Dorsolateral prefrontal cortex (tissue), 122 donors: ENCODE measurements at places on chromosomes 1 and 21.

GRCh38 chr1:24641646-24642151, 1.4 kb upstream of the SRRM1 start:
- no peak for DNase-seq

DNA sequence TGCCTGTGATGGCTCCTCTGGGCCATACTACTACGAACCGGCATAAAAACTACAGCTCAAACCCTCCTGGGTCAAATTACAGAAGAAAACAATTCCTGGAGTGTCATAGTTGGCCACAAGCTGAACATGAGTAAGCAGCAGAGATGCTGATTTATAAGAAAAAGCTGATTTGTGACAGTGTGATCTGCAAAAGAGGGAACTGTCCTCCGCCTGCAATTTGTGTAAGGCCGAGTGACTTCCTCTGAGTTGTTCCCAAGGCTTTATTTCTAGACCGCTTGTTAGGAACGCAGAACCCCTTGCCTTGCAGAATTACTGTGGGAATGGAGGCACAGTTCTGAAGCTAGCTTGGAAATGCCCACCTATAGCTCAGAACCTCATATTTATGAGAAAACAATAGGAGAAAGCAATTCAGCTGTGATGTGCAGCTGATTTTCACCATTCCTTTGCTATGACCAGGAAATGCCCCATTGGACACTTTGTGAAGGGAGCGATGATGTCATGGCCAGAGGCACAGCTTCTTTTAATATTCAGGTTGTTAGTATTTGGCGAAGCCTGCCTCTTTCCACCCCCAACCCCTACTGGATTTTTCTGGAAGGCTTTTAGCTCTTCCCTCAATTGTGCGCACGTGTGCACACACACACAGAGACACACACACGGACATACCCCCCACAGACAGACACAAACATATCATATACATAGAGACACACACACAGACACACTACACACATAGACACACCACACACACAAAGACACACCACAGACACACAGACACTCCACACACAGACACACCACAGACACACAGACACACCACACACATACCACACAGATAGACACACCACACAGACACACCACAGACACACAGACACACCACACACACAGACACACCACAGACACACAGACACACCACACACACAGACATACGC, 47.6 kb downstream of the IER5 start:
- DNase-seq, result no peak

GRCh38 chr21:43287111-43287760, 118.4 kb downstream of the CRYAA start:
- no peak for DNase-seq

DNA sequence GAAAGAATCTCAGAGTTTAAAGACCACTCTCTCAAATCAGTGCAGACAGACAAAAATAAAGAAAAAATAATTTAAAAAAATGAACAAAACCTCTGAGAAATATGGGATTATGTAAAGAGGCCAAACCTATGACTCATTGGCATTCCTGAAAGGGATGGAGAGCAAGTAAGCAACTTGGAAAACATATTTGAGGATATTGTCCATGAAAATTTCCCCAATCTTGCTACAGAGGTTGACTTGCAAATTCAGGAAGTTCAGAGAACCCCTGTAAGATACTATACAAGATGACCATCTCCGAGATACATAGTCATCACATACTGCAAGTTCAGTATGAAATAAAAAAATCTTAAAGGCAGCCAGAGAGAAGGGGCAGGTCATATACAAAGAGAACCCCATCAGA, 43.7 kb upstream of the IVNS1ABP start:
- DNase-seq, result no peak

DNA sequence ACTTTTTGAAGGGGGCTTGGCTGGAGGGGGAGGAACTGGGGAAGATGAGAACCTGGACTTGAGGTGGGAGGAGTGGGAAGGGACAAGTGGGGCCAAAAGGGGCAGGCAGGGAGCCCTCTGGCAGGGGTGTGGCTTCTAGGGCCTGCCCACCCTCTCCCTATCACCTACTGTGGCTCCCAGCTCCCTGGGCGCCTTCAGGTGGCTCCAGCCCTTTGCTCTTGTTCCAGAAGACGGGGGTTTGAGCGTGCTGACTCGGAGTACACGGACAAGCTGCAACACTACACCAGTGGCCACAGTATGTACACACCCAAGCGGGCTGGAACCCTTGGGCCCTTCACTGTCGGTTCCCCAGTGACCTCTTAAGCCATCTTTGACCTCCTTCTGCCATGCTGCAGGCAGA, 76.5 kb downstream of the LACTBL1 start:
- no peak for DNase-seq

DNA sequence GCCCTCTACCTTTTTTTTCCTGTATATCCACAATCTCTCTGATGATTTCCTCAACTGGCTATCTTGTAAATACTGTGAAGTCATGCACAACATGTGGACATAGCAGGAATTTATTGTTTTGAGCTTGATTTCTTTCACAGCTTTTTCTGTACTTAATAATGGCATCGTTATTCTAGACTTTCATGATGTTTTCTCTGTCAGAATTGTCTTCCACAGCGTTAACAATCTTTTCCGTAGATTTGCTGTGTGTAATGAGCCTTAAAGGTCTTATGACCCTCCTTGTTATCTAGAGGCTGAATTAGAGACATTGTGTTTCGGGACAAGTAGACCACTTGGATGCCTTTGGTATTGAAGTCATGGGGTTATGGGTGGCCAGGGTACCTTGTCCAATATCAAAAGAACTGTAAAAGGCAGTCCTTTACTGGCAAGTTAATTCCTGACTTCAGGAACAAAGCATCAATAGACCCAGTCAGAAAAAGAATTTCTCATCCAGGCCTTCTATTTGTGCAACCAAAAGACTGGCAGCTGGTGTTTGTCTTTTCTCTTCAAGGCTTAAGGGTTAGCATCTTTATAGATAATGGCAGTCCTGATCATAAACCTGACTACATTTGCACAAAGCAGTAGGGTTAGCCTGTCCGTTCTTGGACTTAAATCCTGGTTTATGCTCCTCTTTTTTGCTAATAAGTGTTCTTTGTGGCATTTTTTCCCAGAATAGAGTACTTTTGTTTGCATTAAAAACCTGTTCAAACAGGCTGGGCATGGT, 30.1 kb upstream of the CHAF1B start:
- DNase-seq, result no peak

DNA sequence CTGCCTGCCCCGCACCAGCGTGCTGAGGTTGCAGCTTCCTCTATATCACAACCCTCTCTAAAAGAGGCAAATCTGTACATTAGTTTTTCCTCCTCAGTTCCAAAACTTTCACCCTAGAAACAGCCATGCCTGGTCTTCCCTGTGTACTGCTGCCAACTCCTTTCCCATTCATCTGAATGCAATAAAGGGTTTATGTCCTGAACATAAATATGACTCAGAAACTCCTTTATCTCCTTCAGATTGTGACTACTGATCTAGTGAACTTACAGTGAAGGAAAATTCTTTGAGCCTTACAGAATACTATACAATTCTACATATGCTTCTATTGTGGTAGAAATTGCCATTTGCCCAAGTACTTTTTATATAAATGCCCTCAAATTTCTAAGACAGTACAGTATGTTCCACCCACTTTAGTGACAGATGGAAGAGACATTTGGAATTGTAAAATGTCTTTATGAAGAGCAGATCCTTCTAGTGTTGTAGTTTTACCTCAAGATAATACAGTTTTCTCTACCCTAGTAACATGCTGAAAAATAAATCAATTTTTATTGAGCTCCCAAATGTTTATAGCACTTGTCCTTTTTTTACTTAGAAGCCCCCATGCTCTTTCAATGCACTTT, 345.1 kb upstream of the SNX7 start:
- DNase-seq, result no peak

- DNase-seq, result no peak
These were observed 16.1 kb downstream of the TNFRSF8 start for GRCh38 chr1:12078938-12079861.

- no peak for DNase-seq
These were observed 74.4 kb downstream of the CLCA4 start for GRCh38 chr1:86621286-86621685.

DNA sequence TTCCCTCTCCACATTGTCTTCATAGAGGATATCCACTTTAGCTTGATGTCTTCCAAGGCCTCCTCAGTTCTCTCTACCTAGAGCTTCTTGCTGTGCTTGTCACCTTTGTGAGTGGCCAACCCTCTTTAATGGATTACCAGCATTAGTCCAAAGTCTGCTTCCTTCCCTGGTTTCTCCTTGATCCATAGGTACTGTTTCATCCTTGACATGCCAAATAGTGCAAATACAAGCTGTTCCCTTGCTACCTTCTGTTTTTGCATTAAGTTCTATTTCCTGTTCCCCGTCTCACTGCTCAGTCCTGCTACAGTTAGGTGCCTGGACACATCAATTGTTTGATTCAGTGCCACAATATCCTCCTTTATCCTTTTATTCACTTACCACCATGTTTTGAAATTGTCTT, 19.2 kb downstream of the MAST2 start:
- no peak for DNase-seq

GRCh38 chr1:244155661-244156060, 104.6 kb downstream of the ZBTB18 start:
- DNase-seq, result no peak

DNA sequence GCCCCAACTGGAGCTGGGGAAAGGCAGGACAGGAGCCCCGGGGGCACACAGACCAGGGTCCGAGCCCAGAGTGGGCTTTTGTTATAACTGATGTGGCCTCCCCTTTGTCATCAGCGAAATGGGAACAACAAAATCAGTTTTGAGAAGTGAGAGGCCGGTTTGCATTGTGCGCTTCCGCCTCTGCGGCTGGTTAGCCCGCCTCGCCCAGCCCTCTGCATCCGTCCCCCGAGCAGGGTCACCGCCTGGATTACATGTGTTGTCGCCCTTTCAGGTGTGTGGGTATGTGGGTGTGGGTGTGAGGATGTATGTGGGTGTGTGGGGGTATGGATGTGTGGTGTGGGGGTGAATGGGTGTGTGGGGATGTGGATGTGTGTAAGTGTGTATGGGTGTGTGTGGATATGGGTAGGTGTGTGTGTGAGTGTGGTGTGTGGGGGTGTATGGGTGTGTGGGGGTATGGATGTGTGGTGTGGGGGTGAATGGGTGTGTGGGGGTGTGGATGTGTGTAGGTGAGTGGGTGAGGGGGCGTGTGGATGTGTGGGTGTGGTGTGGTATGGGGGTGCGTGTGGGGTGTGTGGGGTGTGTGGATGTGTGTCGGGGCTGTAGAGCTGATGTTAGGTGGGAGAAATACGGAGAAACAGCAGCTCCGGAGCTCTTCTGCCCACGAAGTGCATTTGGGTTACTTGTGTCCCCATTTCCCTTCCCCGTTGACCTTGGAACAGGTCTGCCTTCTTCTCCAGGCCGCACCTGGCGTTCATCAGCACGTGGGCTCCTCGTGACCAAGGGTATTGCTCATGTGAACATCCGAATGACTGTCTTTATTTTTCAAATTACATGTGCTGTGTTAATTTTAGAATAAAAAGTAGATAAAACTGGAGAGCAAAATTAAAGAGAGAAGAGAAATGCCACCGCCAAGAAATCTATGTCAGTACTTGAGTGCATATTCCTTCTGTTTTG, 67.6 kb downstream of the FHAD1 start:
- DNase-seq, result no peak

GRCh38 chr21:42350927-42351426, at the start of gene TFF2:
TSS of gene TFF2 (minus strand) at chr21:42350994. CDS start at chr21:42350957, 37 bp downstream.
- no peak for DNase-seq

GRCh38 chr21:39000496-39000895, 182.8 kb downstream of the PSMG1 start:
- DNase-seq, result no peak

GRCh38 chr1:23593556-23594148, 34.4 kb upstream of the ID3 start:
- no peak for DNase-seq

GRCh38 chr1:108645564-108646184, 15.2 kb downstream of the HENMT1 start:
- no peak for DNase-seq

GRCh38 chr1:36084497-36085115, 712 bp downstream of the TEKT2 start:
- no peak for DNase-seq

- DNase-seq, result no peak
These were observed 24.8 kb downstream of the GRIK3 start for GRCh38 chr1:37009521-37009920.

- DNase-seq, result no peak
These were observed 124.0 kb downstream of the NGF start for GRCh38 chr1:115214098-115214497.

DNA sequence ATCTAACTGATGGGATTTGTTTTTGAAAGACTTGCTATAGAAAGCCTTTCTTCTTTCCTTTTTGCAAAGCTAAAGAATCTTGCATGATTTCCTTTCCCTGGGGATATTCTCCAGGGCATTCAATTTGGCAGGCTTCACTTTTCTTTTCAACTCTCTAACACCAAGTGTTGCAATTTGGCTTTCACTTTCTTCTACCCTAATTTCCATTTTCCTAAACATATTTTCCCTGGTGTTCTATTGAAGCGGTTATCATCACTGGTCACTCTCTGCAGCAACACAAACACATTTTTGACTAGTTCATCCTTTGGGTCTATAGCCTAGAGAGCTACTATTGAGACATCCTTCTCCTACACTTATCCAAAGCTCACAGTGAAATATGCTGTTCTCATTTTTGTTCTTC, 424.5 kb downstream of the NEGR1 start:
- DNase-seq, result no peak

DNA sequence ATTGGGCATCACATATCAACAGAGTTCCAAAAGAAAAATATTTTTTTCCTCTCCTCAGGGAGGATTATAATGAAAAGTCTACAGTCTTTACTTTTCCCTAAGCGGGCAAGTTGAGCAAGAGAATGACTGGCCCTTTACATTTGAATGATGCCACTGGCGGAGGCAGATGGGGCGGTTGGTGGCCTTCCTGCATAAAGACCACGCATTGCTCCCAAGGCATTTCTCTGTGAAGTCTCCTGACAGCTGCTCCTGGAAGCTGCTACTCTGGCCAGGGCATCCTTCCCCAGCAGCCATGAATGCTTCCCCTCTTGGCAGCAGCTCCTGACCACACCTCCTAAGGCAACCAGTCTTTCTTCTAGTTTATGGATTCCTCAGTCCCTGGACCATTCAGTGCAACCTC, 161.1 kb upstream of the RRP15 start:
- DNase-seq, result no peak

DNA sequence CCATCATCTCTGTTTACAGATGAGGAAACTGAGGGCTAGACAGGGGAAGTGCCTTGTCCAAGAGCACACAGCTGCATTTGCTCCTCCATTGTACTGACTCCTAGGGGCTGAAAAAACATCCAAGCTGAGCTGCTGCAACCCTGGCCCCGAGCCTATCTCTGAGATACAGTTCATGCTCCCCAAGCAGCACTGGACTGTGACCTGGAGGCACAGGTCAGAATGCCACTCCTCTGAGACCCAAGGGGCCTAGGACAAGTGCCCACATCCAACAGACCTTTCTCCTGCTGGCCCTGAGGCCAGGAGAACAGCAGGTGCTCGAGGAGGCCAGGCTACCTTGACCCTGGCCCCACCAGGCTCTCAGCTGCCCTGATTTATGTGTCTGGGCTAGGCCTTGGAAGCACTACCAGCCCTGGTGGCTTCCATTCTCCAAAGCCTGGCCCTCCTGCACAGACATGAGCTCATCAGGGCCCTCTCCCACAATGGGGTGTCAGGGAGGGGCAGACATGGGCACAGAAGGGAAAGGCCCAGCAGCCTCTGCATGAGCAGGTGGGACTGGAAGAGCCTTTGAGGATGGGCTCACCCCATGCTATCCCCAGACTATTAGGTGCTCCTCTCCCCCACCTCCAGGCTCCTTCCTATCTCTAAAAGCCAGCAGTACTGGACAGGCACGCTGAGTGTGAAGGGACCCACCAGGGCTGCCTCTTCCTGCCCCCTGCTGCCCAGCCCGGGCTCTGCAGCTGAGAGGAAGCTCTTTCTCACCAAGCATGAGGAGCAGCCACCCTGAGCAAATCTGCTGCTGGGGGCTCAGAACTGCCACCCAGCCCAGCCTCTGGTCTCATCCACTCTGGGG, 18.8 kb downstream of the ADGRB2 start:
- peak; percentile 66 for DNase-seq
